ENCODE measurements at places on chromosomes 7 and 10.
A peak's percentile ranks its signal among the peaks of the same experiment; 100 is the strongest.

GRCh38 chr10:75972491-75973276 lies 541.3 kb downstream of the LRMDA start:
- no peak for DNase-seq

DNA sequence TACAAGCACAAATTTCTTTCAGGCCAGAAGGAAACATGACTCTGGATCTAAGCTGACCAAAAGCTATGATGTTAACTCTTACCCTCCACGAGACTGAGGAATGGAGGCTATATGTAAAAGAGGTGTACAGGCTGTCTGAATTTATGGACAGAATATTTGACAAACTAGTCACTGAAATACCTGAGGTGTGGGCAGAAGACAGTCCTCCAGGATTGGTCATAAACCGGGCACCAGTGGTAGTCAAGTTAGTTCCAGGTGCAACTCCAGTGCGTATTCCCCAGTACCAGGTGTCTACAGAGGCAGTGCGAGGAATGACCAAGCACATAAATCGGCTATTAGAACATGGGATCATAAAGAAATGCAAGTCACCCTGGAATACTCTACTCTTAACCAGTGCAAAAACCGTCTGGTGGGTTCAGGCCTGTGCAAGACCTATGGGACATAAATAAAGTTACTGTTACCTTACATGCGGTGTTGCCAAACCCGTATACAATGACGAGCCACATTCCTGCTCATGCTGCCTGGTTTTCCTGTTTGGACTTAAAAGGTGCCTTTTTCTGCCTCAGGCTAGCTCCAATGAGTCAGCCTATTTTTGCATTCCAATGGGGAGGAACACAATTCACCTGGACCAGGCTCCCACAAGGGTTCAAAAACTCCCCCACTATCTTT lies 6.7 kb upstream of the CYREN start:
- DNase-seq = no peak

GRCh38 chr10:114083040-114083439 lies 39.4 kb downstream of the ADRB1 start:
- no peak for DNase-seq

DNA sequence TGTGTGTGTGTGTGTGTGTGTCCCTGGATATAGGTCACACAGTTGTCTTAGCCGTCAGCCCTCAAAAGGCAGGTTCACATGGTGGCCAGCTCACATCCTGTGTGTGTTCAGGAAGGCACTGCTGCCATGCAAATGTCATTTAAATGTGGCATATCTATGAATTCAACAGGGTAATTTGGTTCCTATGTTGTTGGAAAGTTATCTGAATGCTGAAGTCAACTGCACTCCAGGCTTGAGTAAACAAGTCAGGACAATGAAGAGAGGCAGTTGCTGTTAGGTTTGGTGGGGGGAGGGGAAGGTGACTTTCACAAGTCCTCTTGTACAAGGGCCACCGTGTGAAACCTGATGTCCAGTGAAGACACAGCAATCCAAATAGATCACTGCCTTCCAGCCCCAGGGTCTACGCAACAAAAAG lies 61.1 kb downstream of the PTPRE start:
- DNase-seq = no peak

GRCh38 chr7:70636169-70636568 lies 495.8 kb upstream of the GALNT17 start:
- no peak for DNase-seq

DNA sequence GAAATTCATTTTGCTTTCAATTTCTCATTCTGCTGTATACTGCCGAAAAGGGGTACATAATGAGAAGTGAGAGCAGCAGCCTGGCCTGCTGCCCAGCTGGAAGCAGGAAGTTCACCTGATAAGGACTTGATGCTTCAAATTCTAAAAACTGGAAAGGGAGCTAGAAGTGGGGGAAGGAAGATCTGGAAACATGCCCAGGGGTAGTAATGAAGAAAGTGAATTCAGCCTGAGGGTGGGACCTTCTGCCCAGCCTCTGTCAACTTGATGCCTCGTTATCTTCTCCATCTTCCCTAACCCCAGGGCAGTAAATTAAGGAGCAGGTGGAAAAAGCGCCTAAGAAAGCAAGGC lies 69.4 kb downstream of the ARMH3 start:
- no peak for DNase-seq

DNA sequence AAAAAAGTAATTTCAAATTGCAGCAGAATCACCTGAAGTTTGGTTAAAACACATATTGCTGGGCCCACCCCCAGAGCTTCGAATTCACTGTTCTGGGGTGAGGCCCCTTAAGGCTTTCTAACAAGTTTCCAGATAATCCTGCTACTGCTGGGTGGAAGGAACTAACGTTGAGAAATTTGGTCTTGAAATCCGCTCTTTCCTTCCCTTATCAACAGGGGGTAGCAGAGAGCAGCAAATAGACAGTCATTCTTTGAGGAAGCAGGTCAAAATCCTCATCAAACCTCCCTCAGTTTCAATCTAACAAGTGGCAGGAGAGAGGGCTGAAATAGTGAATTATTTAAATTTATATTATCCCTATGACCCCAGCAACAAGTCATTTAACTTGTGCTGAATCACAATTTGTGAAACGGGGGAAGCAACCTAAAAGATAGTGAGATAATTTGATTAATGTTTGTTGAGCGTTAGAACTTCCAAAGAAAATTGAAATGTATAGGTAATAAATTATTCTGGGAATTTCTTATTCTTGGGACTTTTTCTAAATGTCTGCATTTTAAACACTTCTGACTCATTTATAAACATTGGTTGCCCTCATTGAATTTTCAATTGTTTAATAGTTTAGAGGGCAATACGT lies 21.7 kb upstream of the MALSU1 start:
- peak; percentile 66 for DNase-seq

DNA sequence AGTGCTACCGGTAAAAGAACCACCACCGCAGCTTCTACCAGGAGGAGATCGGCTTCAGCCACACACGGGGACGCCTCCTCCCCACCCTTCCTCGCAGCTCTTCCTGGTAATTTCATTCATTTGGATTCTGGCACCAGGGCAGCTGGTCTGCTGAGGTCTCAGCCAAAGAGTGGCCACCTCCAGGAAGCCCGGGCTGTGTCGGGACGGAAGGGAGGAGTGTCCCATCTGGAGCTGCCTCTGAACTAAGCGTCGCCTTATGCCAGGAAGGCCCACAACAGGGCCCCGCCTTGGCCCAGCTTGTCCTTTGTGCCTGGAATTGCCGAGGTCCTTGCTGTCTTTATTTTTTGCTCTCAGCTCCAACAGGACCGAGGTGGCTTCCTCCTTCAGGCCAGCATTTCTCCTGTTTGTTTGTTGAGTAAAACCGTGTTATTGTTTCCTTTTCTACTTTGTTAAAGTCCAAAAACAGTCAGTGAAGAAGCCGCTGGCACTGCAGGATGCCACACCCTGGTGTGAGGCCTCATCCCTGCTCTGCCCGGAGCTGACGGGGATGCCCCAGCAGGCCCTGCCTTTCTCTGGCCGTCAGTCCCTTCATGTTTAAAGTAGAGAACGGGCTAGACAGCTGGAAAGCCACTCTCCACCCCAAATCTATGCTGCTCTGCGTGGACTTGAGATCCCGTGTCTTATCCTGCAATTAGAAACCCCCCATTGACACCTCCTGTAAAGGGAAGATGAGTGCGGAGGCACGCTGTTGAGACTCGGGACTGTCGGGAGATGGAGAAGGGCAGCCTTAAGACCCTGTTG lies 24.5 kb upstream of the TTYH3 start:
- DNase-seq = no peak

- no peak for DNase-seq
Measured at GRCh38 chr7:13024121-13024674, 336.8 kb downstream of the ARL4A start.

DNA sequence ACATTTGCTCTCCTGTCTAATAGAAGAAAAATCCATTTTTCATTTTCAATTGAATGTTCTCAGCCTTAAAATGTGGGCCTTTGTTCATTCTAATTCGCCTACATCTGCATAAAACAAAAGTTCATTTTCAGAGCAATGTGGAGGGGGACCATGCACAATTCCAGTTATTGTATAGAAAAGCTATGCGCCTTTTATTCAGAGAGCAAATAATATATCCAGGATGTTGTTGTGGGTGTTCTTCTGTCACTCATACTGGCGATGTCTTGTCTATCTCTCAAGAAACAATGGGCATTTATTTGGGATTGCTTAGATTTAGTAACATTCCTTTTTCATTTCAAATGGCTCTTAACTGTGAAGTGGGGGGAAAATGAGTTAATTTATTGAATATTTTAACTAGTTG lies 56.4 kb downstream of the KIF5B start:
- DNase-seq = no peak

- DNase-seq = peak; percentile 37
Measured at GRCh38 chr7:128347647-128348097, 4.0 kb upstream of the RBM28 start.

DNA sequence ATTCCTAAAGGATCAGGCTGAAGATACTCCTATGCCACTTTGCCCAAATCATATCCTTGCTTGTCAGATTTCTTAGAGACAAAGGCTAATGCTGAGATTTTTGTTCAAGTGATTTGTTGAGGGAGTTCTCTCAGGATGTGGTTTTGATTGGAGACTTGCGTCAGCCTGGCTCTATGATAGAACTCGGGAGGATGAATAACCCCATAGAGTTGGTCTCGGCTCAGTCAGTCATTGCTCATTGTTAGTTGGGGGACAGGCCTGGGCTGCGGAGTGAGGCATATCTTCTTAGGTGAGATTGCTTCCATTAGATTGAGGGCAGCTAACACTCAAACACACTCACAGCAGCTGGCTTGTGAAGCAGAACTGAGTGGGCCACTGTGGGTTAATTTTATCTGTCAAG lies 203.4 kb downstream of the KIF20B start:
- no peak for DNase-seq

GRCh38 chr10:111360260-111360925 lies 283.6 kb downstream of the ADRA2A start:
- no peak for DNase-seq

DNA sequence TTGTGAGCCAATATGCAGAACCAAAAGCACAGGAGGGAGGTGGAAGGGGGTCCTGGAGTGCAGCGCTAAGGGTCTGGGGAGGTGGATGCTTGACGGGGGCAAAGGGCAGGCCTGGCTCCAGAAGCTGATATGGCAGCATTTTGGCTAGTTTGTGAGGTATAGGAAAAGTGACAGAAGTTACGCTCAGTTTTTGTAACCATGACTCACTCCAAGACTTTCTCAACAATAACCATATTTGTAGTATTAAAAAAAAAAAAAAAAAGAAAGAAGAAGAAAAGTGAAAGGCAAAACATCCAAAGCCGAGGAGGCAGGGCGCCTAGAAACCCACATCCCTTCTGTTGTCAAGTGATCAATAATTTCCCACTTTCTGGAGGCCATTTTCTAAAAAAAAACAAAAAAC lies 92.3 kb downstream of the RNF216 start:
- peak; percentile 69 for DNase-seq

DNA sequence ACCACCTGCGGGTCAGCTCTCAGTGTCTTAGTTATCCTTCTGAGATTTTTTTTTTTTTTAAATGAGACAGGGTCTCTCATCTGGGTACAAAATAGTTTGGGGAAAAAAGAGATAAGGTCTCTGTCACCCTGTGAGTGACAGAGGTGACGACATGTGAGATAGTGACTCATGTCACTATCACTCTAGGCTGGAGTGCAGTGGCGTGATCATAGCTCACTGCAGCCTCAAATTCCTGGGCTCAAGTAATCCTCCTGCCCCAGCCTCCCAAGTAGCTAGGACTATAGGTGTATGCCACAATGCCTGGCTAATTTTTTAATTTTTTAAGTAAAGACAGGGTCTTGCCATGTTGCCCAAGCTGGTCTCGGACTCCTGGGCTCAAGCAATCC lies 10.4 kb downstream of the BLVRA start:
- DNase-seq = no peak

- peak; percentile 45 for DNase-seq
Measured at GRCh38 chr7:90455163-90456030, 14.0 kb upstream of the PTTG1IP2 start.

GRCh38 chr10:75049316-75050148 lies 61.9 kb upstream of the SAMD8 start:
- no peak for DNase-seq

DNA sequence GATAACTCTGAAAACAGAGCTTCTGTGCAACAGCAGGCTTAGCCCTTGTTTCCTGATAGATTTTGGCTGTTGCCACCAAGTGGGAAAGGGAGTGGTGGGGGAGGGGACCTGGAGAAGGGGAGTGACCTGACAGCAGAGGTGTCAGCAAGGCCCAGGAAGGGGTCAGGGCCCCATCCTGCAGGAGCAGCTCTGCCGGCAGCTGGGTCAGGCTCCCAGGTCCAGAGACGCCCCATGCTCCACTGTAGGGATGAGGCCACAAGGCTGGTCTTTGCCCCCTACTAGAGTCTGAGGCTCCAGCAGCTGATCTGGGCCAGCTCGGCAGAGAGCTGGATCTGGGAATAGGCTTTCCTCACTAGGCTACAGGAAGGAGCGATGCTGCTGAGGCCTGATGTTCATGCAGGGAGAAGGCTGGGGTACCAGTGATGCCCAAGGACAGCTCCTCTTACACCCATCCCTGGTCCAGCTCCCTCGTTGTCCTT lies 44.0 kb upstream of the ZMIZ1 start:
- DNase-seq = no peak

- DNase-seq = no peak
Measured at GRCh38 chr10:49578392-49578791, 31.7 kb upstream of the SLC18A3 start.

DNA sequence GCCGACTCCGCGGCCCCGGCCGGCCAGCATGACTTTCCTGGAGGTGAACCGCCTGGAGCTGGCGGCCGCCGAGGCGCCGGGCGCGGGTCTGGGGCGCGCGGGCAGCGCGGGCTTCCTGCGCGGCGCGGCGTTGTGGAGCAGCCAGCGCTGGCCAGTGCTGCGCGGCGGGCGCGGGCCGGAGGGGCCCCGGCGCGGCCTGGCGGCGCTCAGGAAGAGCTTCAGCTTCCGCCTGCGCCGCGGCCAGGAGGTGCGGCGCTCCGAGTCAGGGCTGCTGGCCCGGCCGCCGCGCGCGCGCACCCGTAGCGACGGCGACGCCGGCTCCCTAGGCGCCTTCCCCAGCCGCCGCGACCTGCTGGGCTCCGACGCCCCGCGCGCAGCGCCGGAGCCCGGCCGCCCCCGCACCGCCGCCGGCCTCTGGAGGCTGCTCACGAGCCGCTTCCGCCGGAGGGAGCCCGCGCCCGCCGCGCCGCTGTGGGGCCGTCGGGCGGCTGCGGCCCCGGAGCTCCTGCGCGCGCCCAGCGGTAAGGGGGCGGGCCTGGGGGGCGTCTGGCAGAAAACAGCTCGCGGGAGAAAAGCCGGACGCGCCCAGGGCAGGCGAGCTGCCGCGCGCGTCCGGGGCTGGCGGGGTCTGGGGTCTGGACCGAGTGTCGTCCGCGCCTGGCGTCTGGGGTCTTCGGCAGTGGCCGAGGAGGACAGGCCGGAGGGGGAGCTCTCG lies 29.0 kb downstream of the AGAP3 start:
- no peak for DNase-seq

- DNase-seq = no peak
Measured at GRCh38 chr10:113889911-113890310, 35.5 kb downstream of the NHLRC2 start.
